ENCODE measurements at places on chromosomes 5 and 9.

- DNase-seq: no peak
These were observed 35.0 kb downstream of the SNCAIP start for GRCh38 chr5:122346897-122347581.

- no peak for DNase-seq
These were observed 299.3 kb downstream of the ANXA1 start for GRCh38 chr9:73451003-73451402.

DNA sequence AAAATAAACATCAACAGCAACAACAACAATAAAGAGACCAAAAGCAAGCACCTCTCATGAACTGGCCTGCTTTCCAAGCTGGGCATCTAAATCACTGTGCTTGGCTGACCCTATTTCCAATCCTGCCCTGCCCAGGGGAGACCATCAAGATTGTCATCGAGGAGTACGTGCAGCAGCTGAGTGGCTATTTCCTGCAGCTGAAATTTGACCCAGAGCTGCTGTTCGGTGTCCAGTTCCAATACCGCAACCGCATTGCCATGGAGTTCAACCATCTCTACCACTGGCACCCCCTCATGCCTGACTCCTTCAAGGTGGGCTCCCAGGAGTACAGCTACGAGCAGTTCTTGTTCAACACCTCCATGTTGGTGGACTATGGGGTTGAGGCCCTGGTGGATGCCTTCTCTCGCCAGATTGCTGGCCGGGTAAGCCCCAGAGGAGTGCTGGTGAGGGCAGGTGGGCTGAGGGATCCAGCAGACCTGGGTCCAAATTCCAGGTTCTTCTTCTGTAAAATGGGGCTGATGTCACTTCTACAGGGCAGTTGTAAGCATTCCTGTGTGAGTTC, 15.6 kb downstream of the PTGS1 start:
- DNase-seq: no peak

GRCh38 chr9:38046661-38047300, 22.2 kb downstream of the SHB start:
- DNase-seq: no peak

DNA sequence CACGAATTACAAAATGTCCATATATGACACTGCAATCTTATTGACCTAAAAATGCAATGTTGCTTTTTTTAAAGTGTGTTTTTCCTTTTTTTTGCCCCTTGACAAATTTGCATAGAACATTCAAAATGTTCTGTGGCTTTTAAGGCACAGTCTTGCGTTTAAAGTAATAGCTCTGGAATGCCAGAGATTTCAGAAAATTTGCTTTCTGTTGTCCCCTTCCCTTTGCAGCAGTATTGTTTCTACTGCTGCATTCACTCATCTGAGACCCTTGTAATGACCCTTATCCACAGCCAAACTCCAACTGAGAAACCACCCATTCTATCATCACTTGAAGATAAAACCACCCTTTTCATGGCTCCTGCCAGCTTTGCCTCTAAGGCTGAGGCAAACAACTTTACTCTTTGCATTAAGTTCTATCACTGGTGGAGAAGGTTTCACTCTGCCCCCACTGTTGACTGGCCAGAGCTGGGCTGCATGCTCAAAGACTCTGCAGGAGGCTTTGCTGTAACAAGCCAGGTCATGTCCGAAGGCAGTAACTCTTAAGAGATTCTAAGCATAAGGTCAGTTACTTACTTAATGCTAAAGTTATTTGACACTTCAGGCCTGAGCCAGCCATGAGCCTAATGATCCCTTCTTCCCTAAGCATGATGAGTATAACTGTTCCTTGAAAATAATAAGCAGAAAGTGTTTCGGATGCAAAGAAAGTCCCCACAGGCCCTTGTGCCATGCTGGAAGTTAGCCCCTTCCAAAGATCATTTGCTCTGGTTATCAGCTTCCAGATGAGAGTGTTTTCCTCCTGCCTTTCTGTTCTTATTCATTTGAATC, 101.9 kb downstream of the CD180 start:
- DNase-seq: no peak

DNA sequence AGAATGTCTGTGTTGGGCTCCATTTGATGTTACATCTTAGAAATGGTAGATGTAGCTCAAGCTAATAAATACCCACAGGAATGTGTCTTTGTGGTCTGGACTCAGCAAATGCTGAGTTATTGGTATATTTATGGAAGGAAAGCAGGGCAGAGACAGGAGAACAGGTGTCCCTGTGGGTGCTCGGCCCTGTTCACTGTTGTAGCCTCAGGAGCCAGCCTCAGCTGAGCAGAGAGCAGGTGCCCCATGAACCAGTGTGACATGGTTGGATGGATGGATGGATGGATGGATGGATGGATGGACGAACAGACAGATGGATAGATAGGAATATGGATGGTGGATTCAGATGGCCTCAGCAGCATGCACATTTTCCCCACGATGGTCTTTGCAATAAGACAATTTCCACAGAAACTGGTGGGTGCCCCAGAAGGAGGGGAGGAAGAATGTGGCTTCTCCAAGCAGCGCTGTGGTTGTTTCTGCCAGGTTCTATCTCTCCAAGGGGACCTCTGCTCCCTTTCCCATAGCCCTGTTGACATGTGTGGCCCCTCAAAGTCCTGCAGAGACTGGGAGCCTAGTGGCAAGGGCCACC, 8.2 kb upstream of the IRF1 start:
- no peak for DNase-seq

DNA sequence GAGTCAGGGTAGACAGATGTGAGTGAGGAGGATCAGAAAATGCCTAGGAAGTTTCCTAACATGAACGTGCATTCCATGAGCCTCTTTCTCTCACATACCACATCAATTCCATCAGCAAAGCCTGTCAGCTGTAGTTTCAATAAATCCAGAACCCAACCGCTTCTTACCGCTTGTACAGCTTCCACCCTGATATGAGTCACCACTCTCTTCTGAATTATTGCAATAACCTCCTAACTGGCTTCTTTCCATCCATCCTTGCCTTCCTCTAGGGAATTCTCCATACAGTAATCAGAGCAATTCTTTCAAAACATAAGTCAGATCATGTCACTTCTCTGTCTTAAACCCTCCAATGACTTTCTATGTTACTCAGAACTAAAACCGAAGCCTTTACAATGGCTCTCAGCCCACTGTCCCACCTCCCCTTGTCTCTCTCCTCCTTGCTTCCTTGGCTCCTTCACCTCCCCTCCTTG, 8.1 kb upstream of the RAD23B start:
- no peak for DNase-seq

DNA sequence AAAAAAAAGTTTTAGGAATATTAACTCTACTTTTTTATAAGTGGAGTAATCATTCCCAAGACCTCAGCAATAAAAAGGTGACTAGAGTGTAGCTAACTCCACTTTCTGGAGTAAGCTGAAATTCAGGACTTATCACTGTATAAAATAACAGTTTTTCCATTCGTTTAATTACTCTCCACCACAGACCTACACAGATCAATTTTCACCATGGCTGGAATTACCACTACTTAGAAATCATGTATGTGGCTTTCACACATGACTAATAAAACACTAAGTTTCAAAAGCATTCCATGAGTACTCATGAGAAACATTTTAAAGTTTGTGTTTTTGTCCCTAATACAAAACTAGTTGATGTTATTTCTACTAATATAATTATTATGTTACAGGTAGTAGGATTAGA, 9.9 kb downstream of the PLPP1 start:
- no peak for DNase-seq

GRCh38 chr5:172901012-172901780, 58.0 kb upstream of the RPL26L1 start:
- DNase-seq: no peak

GRCh38 chr5:137113161-137113560, 386.0 kb downstream of the SPOCK1 start:
- DNase-seq: no peak

- no peak for DNase-seq
These were observed 19.8 kb downstream of the NACC2 start for GRCh38 chr9:136075134-136075841.

- DNase-seq: no peak
These were observed 182.2 kb downstream of the MAPKAP1 start for GRCh38 chr9:125524583-125525355.

- DNase-seq: no peak
These were observed 6.3 kb downstream of the MAMDC4 start for GRCh38 chr9:136858452-136858843.

DNA sequence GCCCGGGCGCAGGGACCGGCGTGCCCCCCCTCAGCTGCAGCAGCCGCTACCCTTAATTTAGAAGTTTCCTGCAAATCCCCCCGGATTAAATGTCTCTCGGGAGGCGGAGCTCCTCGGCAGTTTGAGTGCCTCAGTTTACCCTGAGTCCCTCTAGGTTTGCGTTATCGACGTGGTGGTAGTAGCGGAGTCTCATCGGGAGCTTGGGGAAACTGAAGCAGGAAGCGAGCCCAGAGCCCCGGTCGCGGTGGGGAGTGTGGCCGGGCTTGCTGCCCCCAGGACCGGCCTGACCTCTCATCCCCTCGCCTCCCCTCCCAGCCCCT, 529 bp upstream of the TPM2 start:
- no peak for DNase-seq

DNA sequence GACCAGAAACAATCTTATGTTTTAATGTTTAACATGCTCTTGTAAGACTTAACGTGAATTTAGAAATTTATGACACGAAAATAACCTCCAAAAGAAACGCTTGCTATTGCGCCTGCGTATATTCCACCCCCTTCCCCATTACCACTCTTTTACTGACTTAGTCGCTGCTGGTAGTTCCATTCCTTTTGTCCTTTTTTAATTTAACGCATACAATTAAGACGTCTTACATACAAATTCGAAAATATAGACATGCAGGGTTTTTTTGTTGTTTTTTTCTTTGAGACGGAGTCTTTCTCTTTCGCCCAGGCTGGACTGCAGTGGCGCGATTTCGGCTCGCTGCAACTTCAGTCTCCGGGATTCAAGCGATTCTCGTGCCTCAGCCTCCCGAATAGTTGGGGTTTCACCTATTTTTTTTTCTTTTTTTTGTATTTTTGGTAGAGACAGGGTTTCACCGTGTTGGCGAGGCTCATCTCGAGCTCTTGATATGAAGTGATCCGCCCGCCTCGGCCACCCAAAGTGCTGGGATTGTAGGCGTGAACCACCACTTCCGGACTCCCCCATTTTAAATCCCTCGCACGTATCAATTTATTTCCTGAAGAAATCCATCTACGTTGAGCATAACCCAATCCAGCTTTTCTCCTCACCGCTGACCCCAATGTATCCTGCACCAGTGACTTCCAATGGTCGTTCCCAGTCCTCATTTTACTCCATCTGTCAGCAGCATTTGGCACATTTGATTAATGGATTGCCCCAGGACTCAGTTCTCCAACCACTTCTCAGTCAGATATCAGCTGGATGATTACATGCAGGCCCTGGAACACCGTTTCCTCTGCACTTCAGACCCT, 684 bp upstream of the MED7 start:
- peak; percentile 36 for DNase-seq

DNA sequence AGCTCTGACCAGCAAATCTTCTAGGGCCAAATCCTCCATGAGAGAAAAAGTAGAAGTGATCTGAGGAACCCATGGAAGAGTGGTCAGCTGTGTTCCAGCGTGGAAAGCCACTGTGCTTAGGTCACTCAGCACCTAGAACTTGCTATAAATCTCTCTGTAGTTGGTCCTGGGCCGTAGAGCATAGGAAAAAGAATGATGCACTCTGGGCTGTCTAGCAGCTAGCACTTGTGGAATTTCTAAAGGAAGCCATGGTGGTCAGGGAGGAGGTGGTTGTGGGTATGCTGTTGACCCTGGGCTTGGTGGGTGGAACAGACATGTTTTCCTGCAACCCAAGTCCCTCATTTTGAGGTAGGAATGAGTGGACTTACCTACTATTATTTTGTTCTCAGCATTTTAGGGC, 48.1 kb downstream of the GGTA1 start:
- DNase-seq: no peak

DNA sequence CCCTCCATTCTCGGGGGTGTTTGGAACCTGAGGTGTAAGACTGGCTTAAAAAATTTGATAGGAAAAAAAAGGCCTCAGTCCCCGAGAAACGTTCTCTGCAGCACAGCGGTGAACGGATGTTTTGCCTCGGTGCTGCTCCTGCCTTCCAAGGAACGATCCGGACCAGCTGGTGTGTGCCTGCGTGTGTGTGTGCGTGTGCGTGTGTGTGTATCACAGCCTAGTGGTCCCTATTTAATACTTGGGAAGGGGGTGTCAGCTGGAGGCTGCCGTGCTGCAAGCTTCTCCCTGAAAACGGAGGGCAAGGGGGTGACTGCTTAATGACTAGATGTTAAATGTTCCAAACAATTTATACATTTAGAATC, 76.9 kb downstream of the LHX2 start:
- DNase-seq: no peak

- no peak for DNase-seq
These were observed 5.2 kb downstream of the SLC31A2 start for GRCh38 chr9:113155911-113156588.

DNA sequence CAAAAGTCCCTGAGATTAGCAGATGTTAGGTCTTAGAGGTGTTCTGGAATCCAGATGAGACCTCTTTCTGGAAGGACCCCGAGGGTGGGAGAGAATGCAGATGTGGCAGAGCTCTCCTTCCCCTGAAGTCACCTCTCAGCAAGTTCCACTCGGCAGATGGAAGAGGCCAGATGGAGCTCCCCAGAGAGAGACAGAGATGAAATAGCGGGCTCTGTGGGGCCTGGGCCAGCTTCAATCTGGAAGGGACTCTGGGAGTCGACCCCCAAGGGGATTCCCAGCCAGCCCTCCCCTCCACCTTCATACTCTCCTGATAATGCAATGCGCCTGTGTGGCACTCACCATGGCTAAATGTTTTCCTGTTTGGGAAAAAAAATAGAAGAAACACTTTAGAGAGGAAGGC, 60.2 kb downstream of the WNK2 start:
- no peak for DNase-seq

DNA sequence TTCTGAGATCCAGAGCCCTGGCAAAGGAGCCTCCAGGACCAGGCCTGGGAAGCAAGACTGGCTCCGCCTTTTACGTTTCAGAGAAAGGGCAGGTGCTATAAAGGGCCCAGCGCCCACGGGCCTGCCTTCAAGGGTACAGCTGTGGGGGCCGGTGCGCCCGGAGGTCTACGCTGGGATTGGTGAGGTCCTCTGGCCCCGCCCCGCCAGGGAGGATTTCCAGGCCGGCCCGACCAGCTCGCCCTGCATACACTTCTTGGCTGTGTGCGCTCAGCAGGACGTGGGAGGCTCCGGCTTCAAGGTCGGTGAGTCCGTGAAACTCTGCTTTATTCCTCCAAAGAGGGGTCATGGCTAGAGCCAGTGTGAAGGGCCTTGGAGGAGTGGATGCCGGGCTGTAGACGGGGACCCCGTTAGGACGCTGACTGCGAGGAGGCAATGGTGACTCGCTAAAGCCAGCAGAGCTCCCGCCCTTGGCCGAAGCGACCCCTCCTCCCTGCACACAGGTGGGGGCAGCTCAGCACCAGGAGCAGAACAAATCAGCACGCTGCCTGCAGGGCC, at the start of gene CKMT2:
Gene CKMT2, plus strand, starts transcription at position 243 of the 555 bp plus-strand sequence. CDS start 17,811 bp downstream, outside the sequence.
- DNase-seq: no peak

- DNase-seq: no peak
These were observed 179.9 kb downstream of the PPP2R2B start for GRCh38 chr5:146698651-146699050.

GRCh38 chr5:76794871-76795270, 24.0 kb upstream of the F2RL1 start:
- DNase-seq: no peak

DNA sequence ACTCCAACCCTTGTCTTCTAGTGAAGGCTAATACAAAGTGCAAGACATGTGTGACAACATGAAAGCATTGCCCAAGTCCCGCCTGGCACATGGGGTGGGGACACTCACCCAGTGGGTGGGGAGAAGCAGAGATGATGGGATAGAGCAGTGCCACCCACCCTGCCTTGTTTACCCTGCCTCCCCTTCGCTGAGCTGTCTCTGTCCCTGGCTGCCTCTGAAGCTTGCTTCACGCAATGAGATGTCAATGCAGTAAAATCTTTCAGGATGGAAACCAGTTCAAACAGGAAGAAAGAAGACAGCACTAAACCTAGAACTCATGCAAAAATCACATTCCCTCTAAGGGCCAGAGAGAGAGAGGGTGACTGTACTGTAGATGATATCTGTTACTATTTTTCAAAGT, 148.0 kb downstream of the INSYN2B start:
- DNase-seq: no peak

Measured in stimulated activated CD4-positive, alpha-beta T cell treated with anti-CD3 and anti-CD28 coated beads, Interleukin-15, amount 100 ng/mL, for 48 hours (primary cell).